Body of pancreas (tissue), 4 donors: ENCODE measurements at places on chromosomes 13 and 19. TPM values are rescaled to one million over a fixed set of nuclear protein-coding genes. Genes with fewer than 3 reads are reported as not detected.
A peak's percentile ranks its signal among the peaks of the same experiment; 100 is the strongest.

Gene SYDE1
- total RNA-seq, result 9.9 TPM

GRCh38 chr13:113202912-113203311 lies 5.6 kb downstream of the PCID2 start:
- no peak overlapping the region for H3K4me3 ChIP-seq
- peaks cover 37% of the 10 kb centered on the region for H3K4me1 ChIP-seq
- DNase-seq, result no peak
- no peaks in the 10 kb centered on the region for H3K27me3 ChIP-seq
- no peaks in the 10 kb centered on the region for H3K36me3 ChIP-seq

Gene ZNF763
- 2.9 TPM for total RNA-seq

GRCh38 chr13:82878536-82878935 lies 1003.7 kb downstream of the SLITRK1 start:
- H3K4me1 ChIP-seq, result no peaks in the 10 kb centered on the region
- DNase-seq, result no peak

GRCh38 chr13:48652851-48653471 lies 768 bp upstream of the CYSLTR2 start:
- no peak overlapping the region for H3K4me3 ChIP-seq
- H3K27me3 ChIP-seq, result no peaks in the 10 kb centered on the region
- H3K36me3 ChIP-seq, result no peaks in the 10 kb centered on the region
- H3K27ac ChIP-seq, result no peak overlapping the region
- H3K4me1 ChIP-seq, result peaks cover 9% of the 10 kb centered on the region

Gene SLC25A23
- total RNA-seq, result 11.5 TPM

DNA sequence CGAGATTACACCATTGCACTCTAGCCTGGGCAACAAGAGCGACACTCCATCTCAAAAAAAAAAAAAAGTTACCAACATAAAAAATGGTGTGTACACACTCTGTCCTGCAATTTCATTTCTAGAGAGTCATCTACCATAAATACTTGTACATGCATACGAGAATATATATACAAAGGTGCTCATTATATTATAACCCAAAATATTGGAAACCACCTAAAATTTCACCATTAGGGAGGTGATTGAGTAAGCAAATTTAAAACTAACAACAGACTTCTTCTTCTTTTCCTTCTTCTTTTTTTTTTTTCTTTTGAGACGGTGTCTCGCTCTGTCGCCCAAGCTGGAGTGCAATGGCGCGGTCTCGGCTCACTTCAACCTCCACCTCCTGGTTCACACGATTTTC lies 7.4 kb upstream of the C5AR1 start:
- no peak overlapping the region for H3K4me3 ChIP-seq
- no peaks in the 10 kb centered on the region for H3K36me3 ChIP-seq
- peaks cover 13% of the 10 kb centered on the region for H3K4me1 ChIP-seq
- H3K27ac ChIP-seq, result no peak overlapping the region

GRCh38 chr13:59409211-59409610 lies 754.5 kb downstream of the DIAPH3 start:
- no peaks in the 10 kb centered on the region for H3K27me3 ChIP-seq
- H3K4me3 ChIP-seq, result no peak overlapping the region
- peak overlapping the region; percentile 83 for H3K27ac ChIP-seq
- peaks cover 46% of the 10 kb centered on the region for H3K4me1 ChIP-seq
- H3K36me3 ChIP-seq, result no peaks in the 10 kb centered on the region

Gene TUBA3C
- not detected for total RNA-seq

GRCh38 chr13:29855009-29855408 lies 4.6 kb upstream of the UBL3 start:
- no peaks in the 10 kb centered on the region for H3K27me3 ChIP-seq
- no peak for DNase-seq
- no peaks in the 10 kb centered on the region for H3K36me3 ChIP-seq
- peaks cover 13% of the 10 kb centered on the region for H3K4me1 ChIP-seq

DNA sequence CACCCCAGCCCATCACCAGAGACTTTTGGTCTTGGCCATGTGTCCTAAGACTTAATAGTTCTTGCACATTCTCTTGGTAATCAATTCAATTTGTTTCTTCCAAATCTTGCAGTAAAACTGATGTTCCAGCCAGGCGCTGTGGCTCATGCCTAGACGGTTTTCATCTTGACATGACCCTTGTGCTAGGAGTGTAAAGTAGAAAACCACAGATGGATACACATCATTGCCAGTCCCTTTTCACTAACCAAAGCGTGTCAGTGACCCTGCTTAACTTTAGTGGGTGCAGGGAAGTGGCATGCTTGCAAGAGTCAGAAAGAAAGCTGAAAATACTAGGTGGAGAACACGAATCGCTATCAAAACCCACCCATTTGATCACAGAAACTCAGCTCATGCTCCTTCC lies 18.0 kb upstream of the CD70 start:
- DNase-seq, result no peak
- H3K4me1 ChIP-seq, result no peaks in the 10 kb centered on the region
- no peaks in the 10 kb centered on the region for H3K36me3 ChIP-seq
- H3K4me3 ChIP-seq, result no peak overlapping the region

- no peak for DNase-seq
- no peaks in the 10 kb centered on the region for H3K4me1 ChIP-seq
- no peak overlapping the region for H3K4me3 ChIP-seq
- H3K36me3 ChIP-seq, result no peaks in the 10 kb centered on the region
- H3K27ac ChIP-seq, result no peak overlapping the region
These were observed 462.1 kb downstream of the OLFM4 start for GRCh38 chr13:53490752-53491151.

GRCh38 chr19:45010306-45010705 lies 9.0 kb downstream of the RELB start:
- H3K4me1 ChIP-seq, result no peaks in the 10 kb centered on the region
- peaks cover 13% of the 10 kb centered on the region for H3K36me3 ChIP-seq
- no peak overlapping the region for H3K4me3 ChIP-seq
- H3K27ac ChIP-seq, result no peak overlapping the region
- no peaks in the 10 kb centered on the region for H3K27me3 ChIP-seq
- no peak for DNase-seq

Gene ZNF460
- 22.7 TPM for total RNA-seq

Gene CGB5
- total RNA-seq, result not detected

DNA sequence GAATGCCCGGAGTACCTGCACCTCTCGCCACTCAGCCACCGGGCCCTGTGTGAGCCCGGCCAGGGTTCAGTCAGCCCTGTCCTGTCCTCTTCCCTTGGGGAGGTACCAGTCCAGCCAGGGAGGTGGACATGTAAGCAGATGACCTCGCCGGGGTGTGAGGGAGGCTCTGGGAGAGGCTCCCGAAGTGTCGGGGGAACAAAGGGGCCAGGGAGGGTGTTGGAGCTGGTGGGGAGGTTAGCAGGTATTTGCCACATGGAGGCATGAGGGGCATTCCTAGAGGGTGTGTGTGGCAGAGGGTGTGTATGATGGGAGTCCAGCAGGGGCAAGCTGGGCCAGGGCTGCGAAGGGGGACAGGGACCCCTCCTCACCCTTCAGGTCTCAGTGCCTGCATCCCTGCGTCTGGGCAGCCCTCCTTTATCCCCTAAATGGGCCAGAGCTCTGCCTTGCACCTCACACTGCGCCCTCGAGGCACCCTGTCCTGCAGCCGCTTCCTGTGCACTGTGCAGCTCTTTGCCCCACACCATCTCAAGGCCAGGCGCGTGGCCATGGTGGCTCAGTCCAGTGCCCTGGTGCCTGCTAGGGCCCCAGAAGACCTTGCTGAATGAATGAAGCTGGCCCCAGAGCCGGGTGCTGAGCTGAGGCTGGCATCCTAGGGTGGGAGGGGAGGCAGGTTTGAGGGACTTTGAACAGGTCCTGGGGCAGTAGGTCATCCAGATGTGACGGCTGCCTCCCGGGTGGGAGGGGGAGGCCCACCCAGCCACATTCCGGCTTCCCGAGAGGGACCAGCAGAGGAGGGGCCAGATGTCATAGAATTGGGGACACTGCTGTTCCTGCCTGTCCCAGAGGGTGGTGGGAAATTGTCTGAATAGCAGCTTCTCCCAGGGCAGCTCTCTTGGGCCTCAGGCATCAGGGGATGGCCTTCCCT lies 3.1 kb downstream of the DDA1 start:
- H3K27ac ChIP-seq, result no peak overlapping the region
- no peak for DNase-seq
- no peaks in the 10 kb centered on the region for H3K27me3 ChIP-seq
- peaks cover 4% of the 10 kb centered on the region for H3K36me3 ChIP-seq

DNA sequence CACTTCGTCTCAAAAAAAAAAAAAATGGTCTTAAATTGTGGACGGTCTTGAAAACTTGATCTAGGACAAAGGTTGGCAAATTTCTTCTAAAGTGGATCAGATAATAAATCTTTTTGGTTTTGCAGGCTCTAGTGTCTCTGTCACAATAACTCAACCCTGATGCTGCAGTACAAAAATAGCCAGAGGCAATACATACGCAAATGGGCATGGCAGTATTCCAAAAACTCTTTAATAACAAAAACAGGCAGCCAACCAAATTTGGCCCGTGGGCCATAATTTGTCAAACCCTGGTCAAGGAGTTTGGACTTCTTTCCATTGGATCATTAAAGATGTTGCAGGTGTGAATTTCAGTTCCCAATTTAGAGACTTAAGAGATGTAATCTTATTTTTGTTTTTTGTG lies 93.5 kb upstream of the MRI1 start:
- H3K4me1 ChIP-seq, result no peaks in the 10 kb centered on the region
- no peak overlapping the region for H3K4me3 ChIP-seq
- no peaks in the 10 kb centered on the region for H3K27me3 ChIP-seq
- H3K27ac ChIP-seq, result no peak overlapping the region
- H3K36me3 ChIP-seq, result no peaks in the 10 kb centered on the region

- H3K4me1 ChIP-seq, result peaks cover 52% of the 10 kb centered on the region
- H3K4me3 ChIP-seq, result peak overlapping the region; percentile 67
- H3K27ac ChIP-seq, result peak overlapping the region; percentile 99
These were observed 423 bp downstream of the LSM14A start for GRCh38 chr19:34172661-34173192.

Gene PTPRH
- total RNA-seq, result 14.8 TPM

Gene LGALS4
- 54.1 TPM for total RNA-seq

- H3K27ac ChIP-seq, result no peak overlapping the region
- no peak for DNase-seq
- no peaks in the 10 kb centered on the region for H3K36me3 ChIP-seq
- H3K27me3 ChIP-seq, result peaks cover 19% of the 10 kb centered on the region
- no peak overlapping the region for H3K4me3 ChIP-seq
- H3K4me1 ChIP-seq, result peaks cover 12% of the 10 kb centered on the region
These were observed 47.0 kb upstream of the TCF3 start for GRCh38 chr19:1699386-1699785.

DNA sequence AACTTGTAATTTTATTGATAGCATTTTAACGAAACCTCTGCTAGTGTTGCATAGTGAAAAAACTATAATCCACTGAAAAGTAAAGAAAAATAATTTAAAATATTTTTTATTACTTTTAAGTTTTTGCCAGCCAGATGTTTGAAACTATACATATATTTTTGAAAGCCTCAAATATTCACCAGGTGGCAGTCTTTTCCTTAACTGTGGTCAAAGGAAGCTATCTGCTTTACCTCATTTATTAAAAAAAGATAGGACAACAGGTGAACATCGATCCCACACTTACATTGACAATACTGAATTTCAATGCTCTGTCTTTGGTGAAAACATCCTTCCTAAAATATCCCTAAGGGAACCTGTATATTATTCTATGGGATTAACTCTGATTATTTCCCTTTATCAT lies 100.5 kb downstream of the TRPC4 start:
- H3K36me3 ChIP-seq, result no peaks in the 10 kb centered on the region
- no peak for DNase-seq
- no peak overlapping the region for H3K27ac ChIP-seq
- H3K4me1 ChIP-seq, result no peaks in the 10 kb centered on the region

- H3K36me3 ChIP-seq, result no peaks in the 10 kb centered on the region
- H3K4me1 ChIP-seq, result peaks cover 8% of the 10 kb centered on the region
- H3K27ac ChIP-seq, result no peak overlapping the region
- no peak overlapping the region for H3K4me3 ChIP-seq
These were observed 111.5 kb downstream of the TEX26 start for GRCh38 chr13:31043957-31044356.

Gene VSIG10L
- 1.3 TPM for total RNA-seq
